Cerebellar nuclear complex (tissue), 1 donor: ENCODE measurements at places on chromosomes 6 and 20.

DNA sequence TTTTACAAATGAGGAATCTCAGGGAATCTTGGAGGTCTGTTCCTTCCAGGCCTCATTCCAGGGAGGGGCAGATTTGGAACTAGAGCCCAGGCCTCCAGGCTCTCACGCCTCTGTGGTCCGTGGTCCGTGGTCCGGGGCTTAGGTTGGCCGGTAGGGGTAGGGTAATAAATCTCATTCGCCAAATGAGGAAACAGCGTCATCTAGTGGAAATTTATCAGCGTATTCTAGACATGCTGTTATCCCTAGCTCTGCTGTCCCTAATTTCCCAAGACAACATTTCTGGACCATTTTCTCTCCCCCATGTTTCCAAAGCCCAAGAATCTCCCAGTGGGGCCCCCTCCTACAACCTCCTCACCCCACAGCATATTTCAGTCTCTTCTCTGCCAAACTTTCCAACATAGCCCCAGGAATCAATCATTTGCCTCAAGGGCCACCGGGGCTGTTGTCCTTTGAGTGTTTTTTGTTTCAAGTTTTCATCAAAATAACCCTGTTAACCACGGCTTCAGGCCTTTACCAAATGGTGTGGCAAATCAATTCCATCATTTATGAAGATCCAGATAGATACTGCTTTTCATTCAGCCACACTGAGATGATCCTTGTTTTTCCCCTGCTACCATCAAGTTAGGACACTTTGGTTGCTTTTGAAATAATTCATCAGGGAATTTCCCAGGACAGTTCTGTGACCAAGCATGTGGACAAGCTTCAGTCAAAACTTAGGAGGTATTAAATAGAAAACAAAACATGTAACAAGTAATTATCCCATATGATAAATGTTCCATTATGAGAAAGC, 126.8 kb downstream of the ALDH8A1 start:
- DNase-seq: peak; percentile 5

DNA sequence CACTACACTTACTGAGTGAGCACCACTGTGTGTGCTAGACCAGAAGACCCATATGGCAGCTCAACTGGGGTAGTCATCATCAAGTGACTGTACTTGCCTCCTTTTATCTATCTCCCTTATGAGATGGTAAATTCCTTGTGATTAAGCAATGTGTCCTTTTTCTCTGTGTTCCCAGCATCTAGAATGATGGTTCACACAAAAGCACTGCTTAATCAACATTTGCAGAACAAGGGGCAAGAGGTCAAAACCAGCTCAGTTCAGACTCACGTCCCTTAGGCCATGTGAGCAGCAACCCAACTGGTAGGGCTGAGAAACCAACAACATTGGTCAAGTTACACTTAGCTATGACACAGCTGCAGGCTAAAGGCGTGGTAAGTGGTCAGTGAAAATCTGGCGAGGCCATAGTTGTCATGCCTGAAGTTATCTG, 10.0 kb downstream of the TRAM2 start:
- DNase-seq: no peak

DNA sequence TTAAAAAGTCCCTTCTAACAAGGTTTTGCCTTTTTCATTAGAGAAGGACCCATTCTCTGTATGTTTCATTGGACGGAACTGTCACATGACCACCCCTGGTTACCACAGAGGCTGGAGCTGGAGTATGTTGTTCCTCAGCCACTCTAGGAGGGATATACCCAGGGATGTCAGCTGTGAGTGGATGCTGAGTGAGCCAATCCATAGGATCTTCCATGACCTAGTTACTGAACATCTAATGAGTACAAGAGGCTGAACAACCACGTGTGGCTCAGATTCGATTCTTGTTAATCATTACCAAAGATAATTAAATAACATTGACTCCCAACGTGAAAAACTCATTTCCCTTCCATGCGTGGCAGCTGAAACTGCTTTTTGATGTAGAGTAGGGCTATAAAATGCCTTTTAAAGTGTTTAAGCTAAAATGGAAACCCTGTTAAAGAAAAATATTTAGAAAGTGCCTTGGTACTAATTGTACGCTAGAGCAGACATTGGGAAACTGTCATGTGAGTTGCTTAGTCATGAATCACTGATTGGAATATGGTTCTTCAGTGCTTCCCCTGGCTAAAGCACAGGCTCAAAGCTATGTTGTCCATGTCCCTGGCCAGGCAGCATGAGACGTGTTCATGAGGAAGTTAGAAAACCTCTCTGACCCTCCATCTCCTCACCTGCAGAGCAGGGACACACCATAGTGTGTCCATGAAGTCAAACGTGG, 256.1 kb downstream of the ZNF217 start:
- no peak for DNase-seq

- DNase-seq: no peak
Observed at GRCh38 chr6:17719323-17720041, 12.8 kb upstream of the NUP153 start.

- no peak for DNase-seq
Observed at GRCh38 chr6:53861518-53861917, 66.7 kb downstream of the LRRC1 start.

- no peak for DNase-seq
Observed at GRCh38 chr20:32513031-32513866, 71.9 kb downstream of the NOL4L start.

DNA sequence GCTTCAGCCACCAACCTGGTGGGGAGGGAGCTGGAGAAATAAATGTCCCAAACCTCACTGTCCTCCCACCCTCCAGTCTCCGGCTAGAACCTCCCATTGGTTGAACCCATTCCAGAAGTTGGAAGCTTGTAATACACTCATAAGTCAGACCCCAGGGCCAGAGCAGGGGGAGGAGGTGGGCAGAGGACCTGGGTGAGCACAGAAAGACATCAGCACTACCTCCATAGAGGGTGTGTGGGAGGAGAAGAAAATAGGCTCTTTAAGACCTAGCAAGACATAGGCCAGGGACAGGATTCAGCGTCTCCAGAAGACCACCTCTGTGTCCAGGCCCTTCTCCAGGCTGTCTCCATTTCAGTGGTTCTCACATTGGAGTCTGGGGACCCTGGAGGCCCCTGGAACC, 73.3 kb upstream of the TOP1 start:
- DNase-seq: no peak

DNA sequence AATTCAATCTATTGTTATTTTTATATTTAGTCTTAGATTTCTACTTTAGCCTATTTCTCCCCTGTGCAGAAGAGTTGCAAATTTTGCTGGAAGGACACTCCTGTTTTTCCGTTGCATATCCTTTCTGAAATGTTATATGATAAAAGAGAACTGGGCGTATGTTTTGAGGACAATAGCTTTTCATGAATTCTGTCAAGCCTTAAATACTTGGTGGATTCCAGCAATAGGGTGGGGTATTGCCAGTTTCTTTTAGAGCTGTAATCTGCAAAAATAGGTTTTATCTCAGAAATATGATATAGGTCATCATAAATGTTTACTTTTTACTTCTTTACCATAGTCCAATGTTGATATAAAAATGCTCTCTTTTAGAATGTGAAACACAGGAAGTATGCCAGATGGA, 42.0 kb downstream of the VTA1 start:
- no peak for DNase-seq

DNA sequence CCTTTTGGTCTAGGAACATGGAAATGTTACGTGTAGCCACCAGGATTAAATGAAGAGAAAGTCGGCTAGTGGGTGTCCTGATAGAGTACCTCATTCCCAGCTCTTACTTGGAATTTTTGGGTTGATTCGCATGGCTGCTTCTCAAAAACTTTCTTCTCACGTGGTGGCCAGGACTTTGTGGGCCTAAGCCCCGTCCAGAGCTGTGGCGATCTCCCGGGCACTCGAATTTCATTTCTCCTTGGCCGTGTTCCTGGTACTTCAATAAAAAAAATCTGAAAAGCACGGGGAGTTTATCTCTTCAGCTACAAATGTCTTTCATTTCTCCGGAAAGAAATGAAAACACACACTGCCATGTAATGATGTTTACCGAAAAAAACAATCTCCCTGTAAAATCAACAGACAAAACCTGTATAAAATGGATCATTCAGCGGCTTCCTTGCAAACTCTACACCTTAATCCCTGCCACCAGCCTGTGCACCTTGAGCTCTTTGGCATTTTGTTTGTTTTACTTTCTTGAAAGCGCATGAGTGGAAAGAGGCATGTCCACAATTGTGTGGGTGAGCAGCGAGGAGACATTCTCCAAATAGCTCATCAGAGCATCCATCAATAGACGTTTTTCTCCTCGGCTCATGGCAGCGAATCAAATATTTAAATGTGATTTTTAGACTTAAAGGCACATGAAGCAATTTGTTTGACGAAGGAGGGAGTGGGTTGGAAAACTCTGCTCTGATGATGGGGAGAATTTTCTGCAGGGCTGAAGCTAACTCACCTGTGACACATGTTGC, 173.1 kb downstream of the TFAP2C start:
- DNase-seq: no peak

GRCh38 chr6:4563156-4563555, 213.0 kb upstream of the CDYL start:
- no peak for DNase-seq

- DNase-seq: no peak
Observed at GRCh38 chr20:10719740-10720385, 46.1 kb upstream of the JAG1 start.

DNA sequence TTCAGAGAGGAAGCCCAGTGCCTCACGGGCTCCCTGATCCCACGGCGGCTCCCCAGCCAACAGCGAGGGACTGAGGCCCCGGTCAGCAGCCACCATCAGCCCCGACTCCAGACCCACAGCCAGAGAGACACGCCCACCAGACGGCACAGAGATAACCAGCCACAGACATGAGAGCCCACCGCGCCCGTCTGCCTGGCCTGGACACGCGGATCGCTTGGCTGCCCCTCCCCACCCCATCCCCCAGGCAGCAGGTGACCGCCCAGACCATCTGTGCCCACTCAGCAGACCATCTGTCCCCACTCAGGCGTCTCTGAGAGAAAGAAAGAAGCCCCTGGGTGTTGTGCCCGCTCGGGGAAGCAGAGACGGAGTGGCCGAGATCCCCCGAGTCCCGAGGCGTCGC, 55.5 kb upstream of the CHRNA4 start:
- no peak for DNase-seq

- no peak for DNase-seq
Observed at GRCh38 chr6:140828856-140829255, 1303.9 kb upstream of the GJE1 start.

DNA sequence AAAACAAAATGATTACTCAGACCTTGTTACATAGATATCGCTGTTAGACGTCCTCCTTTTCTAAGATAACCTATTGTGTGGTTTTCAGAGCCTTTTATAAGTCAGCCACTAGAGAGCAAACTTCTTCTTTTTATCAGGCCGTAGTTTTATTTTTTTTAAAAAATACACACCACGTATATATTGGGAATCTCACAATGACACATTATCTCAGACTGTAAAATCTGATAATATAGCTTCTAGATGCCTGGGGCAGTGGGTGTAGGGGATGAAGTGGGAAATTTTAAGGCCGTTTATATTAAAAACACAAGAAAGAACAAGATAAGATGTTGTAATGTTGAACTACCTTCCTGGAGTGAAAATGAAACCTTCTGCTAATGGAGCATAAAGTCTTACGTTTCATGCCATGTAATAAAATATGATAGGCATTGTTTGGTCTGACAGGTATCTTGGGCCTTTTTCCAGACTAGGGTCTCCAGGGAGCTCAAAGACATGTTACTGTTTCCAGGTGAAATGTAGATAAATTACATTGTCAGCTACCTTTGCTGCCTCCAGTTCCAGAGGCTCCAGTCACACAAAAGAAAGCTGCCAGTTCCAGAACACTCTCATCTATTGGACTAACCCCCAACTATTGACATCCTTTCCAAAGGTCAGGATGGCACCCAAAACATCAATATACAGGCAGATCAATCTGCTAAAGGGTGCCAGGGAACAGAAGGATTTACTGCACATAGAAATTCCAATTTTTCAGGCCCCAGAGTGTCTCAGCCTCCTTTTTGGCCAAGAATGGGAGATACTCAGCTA, 130.2 kb upstream of the AKIRIN2 start:
- DNase-seq: no peak

DNA sequence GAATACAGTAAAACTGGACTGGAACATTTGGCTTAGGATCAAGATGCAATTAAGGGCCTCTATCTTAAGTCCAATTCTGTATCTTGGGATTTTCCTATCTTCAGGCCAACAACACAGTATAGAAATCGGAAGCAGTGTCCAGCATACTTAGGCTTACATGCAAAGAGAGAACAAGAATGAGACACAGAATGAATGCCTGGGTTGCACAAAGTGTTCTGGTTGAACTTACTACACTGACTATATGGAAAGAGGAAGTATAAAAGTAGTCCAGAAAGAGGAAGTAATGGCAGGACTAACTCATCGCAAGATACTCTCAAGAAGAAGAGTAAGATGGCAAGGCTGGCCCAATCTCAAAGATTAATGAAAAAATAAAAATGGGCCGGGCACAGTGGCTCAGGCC, 87.6 kb downstream of the BTBD9 start:
- DNase-seq: no peak

- no peak for DNase-seq
Observed at GRCh38 chr20:20076297-20077065, 24.1 kb downstream of the CFAP61 start.

DNA sequence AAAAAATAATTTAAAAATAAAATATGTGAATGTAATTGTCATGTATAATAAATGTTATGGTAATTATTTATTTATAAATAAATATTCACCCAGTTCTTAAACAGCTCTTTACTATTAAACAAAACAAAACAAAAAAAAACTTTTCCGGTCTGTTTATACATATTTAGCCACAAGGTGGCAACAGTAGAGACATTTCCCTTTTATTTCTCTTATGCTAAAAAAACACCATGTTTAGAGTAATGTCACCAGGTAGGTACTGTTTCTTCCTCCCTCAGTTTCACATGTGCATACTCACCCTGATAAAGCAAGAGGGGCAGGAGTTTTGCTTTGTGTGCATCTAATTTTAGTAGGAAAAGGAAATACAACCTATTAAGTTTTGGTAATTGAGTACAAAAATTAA, 610.4 kb upstream of the IMPG1 start:
- no peak for DNase-seq

GRCh38 chr20:22368235-22368634, 216.1 kb downstream of the FOXA2 start:
- DNase-seq: no peak

DNA sequence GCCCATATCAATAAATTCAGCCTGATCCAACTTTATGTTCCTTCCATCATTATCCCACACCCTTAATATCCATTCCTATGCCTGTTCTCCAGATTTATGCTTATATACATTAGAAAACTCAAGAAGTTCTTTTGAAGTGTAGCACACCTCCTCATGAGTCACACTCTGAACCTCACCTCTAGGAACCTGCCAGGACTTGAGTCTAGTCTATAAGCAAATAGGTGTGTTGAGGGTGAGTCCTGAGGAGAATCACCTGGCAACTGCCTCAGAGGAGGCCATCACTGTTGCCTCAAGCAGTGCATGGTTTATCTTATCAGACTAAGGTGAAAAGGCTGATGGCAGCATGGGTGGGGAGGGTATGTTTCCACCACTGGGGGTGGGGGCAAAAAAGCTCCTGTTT, 496.7 kb downstream of the C6orf118 start:
- DNase-seq: no peak

DNA sequence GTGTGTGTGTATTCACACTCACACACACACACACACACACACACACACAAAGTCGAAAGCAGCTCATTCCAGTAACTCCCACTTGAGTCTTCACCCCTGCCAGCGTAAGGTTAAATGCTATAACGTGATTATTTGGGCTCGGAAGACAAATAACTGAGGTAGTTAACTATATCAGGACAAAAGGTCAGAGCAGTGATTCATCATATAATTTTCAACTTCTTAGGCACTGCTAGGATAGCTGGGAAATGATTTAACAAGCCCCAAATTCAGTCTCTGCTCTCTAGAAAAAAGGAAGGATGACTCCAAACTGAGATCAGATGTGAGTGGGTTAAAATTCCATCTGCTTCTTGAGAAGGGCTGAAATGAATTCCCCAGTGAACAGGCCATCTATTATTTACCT, 30.7 kb downstream of the HDGFL1 start:
- DNase-seq: no peak
